ENCODE measurements at places on chromosomes 16 and 17.

- DNase-seq: no peak
These were observed 22.1 kb downstream of the PMFBP1 start for GRCh38 chr16:72149676-72150464.

GRCh38 chr17:48011405-48012150 lies 26.0 kb downstream of the COPZ2 start:
- DNase-seq: peak; percentile 15

DNA sequence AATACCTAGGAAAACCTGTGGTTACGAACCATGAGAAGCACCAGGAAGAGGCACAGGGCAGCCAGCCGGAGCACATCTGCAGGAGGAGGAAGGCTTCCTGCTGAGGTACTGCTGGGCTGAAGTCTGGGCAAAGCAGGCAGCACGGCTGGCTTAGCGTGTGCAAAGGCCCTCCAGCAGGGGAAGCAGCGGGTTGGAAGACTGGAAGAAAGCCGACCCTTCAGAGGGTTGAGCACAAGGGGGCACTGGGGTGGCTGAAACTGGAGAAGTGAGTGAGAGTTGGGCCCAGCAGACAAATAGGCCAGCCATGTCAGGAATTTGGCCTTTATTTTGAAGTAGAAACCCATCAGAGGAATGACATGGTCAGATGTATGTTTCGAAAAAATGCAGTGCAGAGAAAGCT lies 12.1 kb upstream of the HSD3B7 start:
- no peak for DNase-seq

DNA sequence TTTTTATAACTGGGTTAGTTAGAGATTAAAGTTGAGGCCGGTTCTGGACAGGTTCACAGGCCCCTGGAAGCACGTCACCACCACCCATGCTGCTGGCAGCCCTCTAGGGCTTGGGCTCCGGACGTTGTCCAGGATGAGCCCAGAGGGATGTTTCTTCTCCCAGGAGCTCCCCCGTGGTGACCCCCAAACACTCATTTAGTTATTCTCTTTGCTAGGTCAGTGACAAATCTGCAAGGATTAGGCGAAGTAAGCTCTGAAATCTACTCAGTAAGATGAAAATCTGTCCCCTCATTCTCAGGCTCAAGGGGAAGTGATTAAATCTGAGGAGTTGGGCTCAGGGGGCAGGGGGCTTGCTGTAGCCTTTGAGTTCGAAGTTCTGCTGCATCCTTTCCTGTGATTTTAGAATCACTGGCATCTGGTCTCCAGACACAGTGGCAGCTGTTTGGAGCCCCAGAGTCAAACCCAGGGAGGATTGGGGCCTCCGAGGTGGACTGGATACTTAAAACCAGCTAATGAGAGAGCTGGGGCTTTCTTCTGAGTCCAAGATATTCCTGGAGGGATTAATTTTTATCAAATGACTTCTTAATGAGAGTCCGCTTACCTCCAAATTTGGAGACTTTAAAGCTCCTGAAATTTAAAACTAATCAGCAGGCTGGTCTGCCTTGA lies 49.2 kb upstream of the HS3ST2 start:
- DNase-seq: no peak

GRCh38 chr16:68251832-68252231 lies 6.7 kb downstream of the PLA2G15 start:
- DNase-seq: no peak

GRCh38 chr16:24670623-24671454 lies 58.6 kb upstream of the TNRC6A start:
- no peak for DNase-seq

DNA sequence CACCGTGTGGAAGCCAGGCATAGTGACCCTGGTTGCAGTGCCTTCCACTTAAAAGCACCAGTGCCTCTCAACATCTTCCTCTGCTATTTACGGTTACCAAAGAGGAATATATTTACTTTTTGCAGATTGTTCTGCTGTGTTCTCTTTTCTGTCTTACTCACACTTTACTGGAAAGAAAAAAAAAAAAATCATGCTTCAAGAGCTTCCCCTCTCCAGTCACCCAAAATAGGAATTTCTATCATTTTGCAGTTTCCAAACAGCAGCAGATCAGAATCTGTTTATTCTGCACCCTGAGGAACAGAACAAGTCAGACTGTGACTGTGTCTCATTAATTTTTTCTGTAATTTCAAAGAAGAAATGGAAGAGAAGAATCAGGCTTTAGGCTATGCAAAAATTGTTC lies 96.1 kb downstream of the KCNJ2 start:
- DNase-seq: no peak

DNA sequence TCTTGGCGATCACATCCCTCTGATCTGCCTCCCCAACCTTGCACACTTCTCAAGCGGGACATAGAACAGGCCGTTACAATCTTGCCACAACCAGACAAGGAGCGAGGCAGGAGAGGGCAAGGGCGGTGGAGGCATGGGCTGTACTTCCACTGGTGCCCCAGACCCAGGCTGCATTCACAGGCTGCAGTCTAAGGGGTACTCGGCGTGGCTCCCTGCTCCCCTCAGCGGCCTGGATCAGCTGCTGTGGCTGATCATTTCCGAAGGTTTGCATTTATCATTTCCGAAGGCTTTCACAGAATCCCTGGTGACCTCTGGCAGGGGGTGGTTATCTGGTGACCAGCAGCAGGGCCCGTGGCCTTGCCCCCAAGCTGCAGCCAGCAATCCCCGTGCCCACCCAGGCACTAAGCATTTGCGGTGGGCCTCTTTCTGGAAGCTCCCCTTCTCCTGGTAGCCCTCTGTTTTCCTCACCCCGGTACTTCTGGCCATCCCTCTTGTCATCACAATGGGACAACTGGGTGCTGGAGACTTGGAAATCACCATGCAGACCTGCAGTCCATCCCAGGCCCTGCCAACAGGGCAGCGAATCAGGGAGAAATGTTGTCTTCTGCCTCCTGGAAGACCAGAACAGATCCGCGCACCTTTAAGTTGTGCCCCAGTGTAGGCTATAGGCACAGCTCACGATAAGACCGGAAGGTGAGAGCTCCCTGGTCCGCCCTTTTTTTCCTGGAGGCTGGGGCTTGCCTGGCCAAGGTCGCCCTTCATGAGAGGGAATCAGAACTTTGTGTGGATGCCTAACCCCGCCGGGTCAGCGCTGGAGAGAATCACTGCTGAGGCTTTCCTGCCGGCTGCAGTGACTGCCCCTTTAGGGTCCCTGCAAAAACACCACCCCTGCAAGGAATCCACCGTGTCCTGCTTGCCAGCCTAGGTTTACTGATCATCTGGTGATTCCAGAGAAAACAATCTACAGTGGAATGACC lies 1739.1 kb downstream of the TP53TG3F start:
- DNase-seq: no peak

- no peak for DNase-seq
These were observed 49.5 kb downstream of the SRCIN1 start for GRCh38 chr17:38556239-38556638.

GRCh38 chr17:33241390-33241789 lies 51.7 kb downstream of the ASIC2 start:
- DNase-seq: no peak

- DNase-seq: no peak
These were observed 34.4 kb downstream of the CPD start for GRCh38 chr17:30413109-30413508.

- no peak for DNase-seq
These were observed 4.8 kb downstream of the MAP2K3 start for GRCh38 chr17:21289175-21289901.

GRCh38 chr17:8713878-8714277 lies 30.8 kb downstream of the CCDC42 start:
- no peak for DNase-seq
